ENCODE measurements at places on chromosomes 16 and 17.
A peak's percentile ranks its signal among the peaks of the same experiment; 100 is the strongest.

- H3K36me3 ChIP-seq, result no peaks in the 10 kb centered on the region
- H3K27me3 ChIP-seq, result no peaks in the 10 kb centered on the region
- H3K27ac ChIP-seq, result no peak overlapping the region
- no peak for DNase-seq
- no peak overlapping the region for H3K4me3 ChIP-seq
Observed at GRCh38 chr17:1732833-1733321, 8.4 kb downstream of the WDR81 start.

- H3K36me3 ChIP-seq, result no peaks in the 10 kb centered on the region
- no peaks in the 10 kb centered on the region for H3K4me1 ChIP-seq
- H3K27ac ChIP-seq, result no peak overlapping the region
- no peaks in the 10 kb centered on the region for H3K27me3 ChIP-seq
- no peak overlapping the region for H3K4me3 ChIP-seq
Observed at GRCh38 chr16:81601601-81602255, 157.1 kb downstream of the CMIP start.

GRCh38 chr17:57484826-57485565, 228.7 kb downstream of the MSI2 start:
- no peaks in the 10 kb centered on the region for H3K27me3 ChIP-seq
- H3K4me1 ChIP-seq, result peaks cover 12% of the 10 kb centered on the region
- H3K27ac ChIP-seq, result no peak overlapping the region

DNA sequence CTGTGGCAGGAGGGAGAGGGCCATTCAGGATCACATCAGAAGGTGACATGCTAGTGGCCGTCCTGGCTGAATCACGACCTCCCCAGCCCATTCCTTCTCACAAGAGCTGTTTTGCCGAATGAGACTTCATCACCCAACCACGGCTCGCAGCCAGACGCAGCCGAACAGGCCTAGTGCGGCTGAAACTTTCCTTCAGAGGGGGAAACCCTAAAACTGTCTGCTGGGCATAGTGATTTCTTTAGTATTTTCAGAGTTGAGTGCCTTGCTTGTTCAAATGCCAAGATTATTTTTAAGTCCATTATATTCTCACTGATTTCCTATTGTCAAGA, 343.7 kb downstream of the CPPED1 start:
- H3K4me3 ChIP-seq, result no peak overlapping the region
- no peaks in the 10 kb centered on the region for H3K27me3 ChIP-seq
- H3K36me3 ChIP-seq, result no peaks in the 10 kb centered on the region

GRCh38 chr16:84497418-84498222, 6.8 kb downstream of the MEAK7 start:
- H3K27me3 ChIP-seq, result no peaks in the 10 kb centered on the region
- H3K36me3 ChIP-seq, result peaks cover 4% of the 10 kb centered on the region
- H3K4me3 ChIP-seq, result no peak overlapping the region
- no peak for DNase-seq
- no peaks in the 10 kb centered on the region for H3K4me1 ChIP-seq

GRCh38 chr16:73853968-73854367, 442.6 kb upstream of the PSMD7 start:
- no peak overlapping the region for H3K27ac ChIP-seq
- no peak overlapping the region for H3K4me3 ChIP-seq
- no peak for DNase-seq
- H3K4me1 ChIP-seq, result no peaks in the 10 kb centered on the region
- H3K36me3 ChIP-seq, result no peaks in the 10 kb centered on the region

DNA sequence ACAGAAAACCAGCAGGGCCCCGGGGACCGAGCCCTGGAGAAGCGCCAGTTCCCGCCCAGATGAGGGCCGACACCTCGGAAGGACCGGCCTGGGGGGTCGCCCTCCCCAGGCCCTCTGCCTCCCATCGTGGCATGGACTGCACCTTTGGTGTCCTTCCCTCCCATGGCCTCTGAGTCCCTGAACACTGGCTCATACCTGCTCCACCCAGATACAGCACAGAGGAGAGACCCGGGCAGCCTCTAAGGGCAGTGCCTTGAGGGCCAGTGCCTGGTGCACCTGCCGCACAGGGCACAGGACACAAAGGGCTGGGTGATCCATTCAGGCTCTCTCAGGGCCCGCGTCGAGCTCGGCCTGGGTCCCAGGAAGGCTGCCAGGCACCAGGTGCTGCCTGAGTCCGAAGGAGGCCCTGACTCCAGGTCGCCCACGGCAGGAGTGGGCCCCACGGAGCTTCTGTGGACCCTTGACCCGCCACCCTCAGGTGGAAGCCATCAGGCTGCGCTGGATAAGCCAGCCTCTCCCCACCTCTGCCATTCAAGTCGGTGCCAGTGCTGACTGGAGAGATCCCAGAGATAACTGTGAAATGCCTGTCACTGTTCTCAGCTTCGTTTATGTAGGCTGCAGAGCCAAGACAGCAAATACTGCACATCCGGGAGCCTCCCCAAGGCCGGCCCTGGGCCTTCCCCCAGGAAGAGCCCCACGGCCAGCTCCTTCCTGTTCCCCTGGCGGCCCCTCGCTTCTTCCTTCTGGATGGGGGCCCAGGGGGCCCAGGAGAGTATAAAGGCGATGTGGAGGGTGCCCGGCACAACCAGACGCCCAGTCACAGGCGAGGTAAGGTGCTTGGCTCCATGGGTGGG, at the start of gene ZG16B:
Gene ZG16B, plus strand, starts transcription at position 803 of the 854 bp plus-strand sequence. CDS start 139 bp downstream, outside the sequence.
- H3K27me3 ChIP-seq, result no peaks in the 10 kb centered on the region
- peak; percentile 44 for DNase-seq

DNA sequence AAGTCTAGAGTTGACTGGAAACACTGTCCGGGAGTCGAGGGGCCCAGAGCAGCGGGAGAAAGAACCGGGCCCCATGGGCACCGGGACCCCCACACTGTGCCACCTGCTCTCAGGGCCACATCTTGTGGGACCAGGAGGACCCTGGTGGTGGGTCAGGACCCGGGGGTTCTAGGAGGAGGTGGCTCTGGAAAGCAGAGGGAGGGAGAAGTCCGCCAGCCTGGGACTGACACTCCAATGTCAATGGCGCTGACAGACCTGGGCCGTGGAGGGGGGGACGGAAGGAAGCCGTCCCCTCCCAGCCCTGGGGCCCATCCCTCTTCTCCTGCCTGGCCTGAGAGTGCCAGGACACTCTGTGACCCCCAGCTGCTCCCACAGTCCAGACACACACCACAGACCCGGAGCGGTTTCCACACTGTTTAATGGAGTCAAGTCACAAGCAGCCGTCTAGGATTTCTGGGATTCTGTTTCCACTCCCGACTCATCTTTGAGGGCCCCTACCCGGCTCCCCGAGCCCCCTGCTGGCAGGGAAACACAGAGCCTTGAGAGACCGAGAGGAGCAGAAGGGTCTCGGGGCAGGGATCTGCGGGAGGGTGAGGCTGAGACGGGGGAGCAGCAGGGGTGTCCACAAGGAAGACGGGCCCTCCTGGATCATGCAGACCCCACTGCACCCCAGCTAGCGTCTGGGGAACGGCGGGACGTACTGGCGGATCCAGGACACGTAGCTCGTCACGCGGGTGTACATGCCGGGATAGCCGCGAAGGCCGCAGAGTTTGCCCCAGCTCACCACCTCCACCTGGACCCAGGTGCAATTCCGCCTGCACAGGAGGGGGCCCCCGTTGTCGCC, 23.5 kb upstream of the UBE2I start:
- H3K4me1 ChIP-seq, result no peaks in the 10 kb centered on the region
- H3K27ac ChIP-seq, result no peak overlapping the region
- no peak for DNase-seq
- H3K36me3 ChIP-seq, result no peaks in the 10 kb centered on the region
- H3K27me3 ChIP-seq, result no peaks in the 10 kb centered on the region

- no peak overlapping the region for H3K27ac ChIP-seq
- H3K4me1 ChIP-seq, result no peaks in the 10 kb centered on the region
- H3K4me3 ChIP-seq, result no peak overlapping the region
- H3K27me3 ChIP-seq, result no peaks in the 10 kb centered on the region
Observed at GRCh38 chr16:24848065-24848464, 2.3 kb downstream of the SLC5A11 start.

GRCh38 chr16:89268987-89269735, 51.7 kb downstream of the ZNF778 start:
- no peak overlapping the region for H3K4me3 ChIP-seq
- DNase-seq, result no peak
- no peaks in the 10 kb centered on the region for H3K27me3 ChIP-seq
- H3K4me1 ChIP-seq, result no peaks in the 10 kb centered on the region

- no peaks in the 10 kb centered on the region for H3K27me3 ChIP-seq
- H3K4me1 ChIP-seq, result no peaks in the 10 kb centered on the region
- no peak overlapping the region for H3K4me3 ChIP-seq
- peak; percentile 59 for DNase-seq
- H3K36me3 ChIP-seq, result no peaks in the 10 kb centered on the region
Observed at GRCh38 chr17:19299214-19299747, 62.1 kb downstream of the EPN2 start.

DNA sequence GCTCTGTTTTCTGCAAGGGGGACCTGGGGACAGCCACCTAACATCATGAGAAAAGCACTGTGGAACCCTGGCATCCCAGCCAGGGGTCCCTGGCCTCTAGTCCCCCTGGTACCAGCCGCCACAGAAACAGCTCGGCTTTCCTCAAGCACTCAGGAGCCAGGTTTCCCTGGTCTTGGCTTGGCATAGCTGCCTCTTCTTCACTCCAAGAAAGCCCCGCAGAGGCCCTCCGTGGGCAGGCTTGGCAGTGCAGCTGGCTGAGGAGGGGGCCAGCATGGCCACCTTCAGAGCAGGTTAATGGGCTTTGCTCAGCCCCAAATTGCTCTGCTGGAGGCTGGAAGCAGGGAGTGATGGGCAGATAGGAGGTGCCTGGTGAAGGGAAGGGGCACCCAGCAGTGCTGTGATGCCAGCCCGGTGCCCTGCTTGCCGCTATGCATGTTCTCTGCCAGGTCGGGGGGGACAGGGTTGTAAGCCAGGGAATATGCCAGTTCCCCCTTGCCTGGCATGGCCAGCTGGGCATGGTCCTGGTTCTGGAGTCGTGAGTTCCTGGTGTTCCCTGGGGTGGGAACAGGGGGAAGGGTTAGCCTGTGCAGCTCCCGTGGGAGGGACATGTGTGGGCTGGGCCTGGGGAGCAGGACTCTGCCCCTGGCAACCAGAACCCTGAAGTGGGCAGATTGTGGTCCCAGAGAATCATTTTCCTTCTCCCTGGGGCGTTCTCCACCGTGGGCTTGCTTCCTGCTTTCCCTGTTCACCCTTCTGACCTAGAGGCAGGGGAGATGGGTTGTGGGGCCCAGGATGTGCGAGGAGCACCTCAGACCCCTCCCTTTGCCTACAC, 3.2 kb downstream of the ANKRD13B start:
- no peak for DNase-seq
- no peaks in the 10 kb centered on the region for H3K36me3 ChIP-seq
- no peak overlapping the region for H3K4me3 ChIP-seq

GRCh38 chr16:85601730-85602401, 11.3 kb upstream of the GSE1 start:
- H3K27me3 ChIP-seq, result no peaks in the 10 kb centered on the region
- H3K27ac ChIP-seq, result no peak overlapping the region
- no peak for DNase-seq
- H3K4me1 ChIP-seq, result no peaks in the 10 kb centered on the region
- H3K4me3 ChIP-seq, result no peak overlapping the region
- H3K36me3 ChIP-seq, result no peaks in the 10 kb centered on the region

DNA sequence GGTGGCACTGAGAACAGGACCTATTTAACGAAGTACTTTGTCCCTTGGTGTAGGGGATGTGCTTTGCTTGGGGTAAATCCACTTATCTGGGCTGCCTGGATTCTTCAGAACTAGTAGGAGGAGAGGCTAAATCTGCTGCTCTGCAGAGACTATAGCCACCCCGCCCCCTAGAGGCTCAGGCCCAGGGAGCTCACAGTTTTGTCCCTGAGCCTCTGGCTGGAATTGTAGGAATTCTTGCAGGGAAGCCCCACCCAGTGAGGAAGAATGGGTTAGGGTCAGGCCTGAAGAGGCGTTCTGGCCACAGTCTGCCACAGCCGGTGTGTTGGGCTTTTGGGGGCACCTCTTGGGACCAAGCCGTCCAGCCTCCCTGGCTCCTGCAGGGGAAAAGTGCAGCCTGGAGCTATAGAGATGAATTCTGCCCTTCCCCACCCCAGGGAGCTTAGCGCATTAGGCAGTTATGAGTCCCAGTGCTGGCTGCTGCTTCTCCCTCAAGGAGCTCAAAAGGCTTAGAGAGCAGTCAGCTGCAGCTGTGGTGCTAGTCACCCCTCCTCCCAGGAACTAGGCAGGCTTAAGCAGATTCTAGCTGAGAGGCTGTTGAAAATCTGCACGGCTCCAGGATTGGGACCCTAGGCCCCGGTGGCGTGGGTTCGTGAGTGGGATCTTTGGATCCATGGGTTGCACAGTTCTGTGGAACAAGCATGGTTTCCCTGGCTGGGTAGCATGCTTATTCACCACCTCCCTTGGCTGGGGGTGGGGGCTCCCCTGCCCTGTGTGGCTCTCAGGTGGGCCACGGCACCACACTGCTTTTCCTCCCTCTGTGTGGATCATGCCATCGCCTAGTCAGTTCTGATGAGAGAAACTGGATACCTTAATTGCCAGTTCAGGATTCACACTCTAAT, 237.4 kb upstream of the TOM1L1 start:
- no peak overlapping the region for H3K4me3 ChIP-seq
- no peaks in the 10 kb centered on the region for H3K36me3 ChIP-seq
- H3K27me3 ChIP-seq, result peaks cover 1% of the 10 kb centered on the region
- H3K4me1 ChIP-seq, result no peaks in the 10 kb centered on the region
- DNase-seq, result peak; percentile 33

DNA sequence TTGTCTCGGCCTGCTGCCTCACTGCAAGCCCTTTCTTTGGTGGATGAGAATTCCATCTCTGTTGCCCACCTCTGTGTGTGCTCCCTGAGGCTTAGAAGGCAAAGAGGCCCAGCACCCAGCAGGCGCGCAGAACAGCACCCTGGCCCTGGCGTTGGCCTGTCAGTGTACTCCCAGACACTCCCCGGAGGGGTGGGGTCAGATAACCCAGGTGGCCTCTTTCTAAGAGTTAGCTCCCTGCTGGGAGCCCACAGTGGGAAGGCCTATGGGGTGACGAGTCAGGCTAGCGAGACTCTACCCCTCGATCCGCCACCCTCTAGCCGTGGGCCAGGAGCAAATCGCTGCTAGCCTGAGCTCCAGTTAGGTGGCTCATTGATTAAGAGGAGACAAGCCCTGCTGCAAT, 38.1 kb downstream of the SRL start:
- no peaks in the 10 kb centered on the region for H3K36me3 ChIP-seq
- H3K27me3 ChIP-seq, result no peaks in the 10 kb centered on the region
- no peak overlapping the region for H3K4me3 ChIP-seq
- no peak overlapping the region for H3K27ac ChIP-seq
- no peak for DNase-seq

GRCh38 chr16:56269281-56269680, 78.0 kb downstream of the GNAO1 start:
- H3K27me3 ChIP-seq, result no peaks in the 10 kb centered on the region
- H3K27ac ChIP-seq, result no peak overlapping the region
- DNase-seq, result no peak
- no peaks in the 10 kb centered on the region for H3K36me3 ChIP-seq

GRCh38 chr17:68707031-68707430, 105.9 kb upstream of the FAM20A start:
- DNase-seq, result no peak
- no peaks in the 10 kb centered on the region for H3K4me1 ChIP-seq
- no peak overlapping the region for H3K4me3 ChIP-seq
